Stimulated activated CD8-positive, alpha-beta memory T cell treated with anti-CD3 and anti-CD28 coated beads, Interleukin-7, amount 100 ng/mL, for 4 hours (primary cell): ENCODE measurements at places on chromosomes 4 and X.

- no peak for DNase-seq
These were observed 93.0 kb downstream of the CENPC start for GRCh38 chr4:67452100-67452845.

- no peak for DNase-seq
These were observed 653.2 kb upstream of the GALNT7 start for GRCh38 chr4:172515266-172515879.

- no peak for DNase-seq
These were observed 121.9 kb downstream of the PALLD start for GRCh38 chr4:168618577-168619265.

DNA sequence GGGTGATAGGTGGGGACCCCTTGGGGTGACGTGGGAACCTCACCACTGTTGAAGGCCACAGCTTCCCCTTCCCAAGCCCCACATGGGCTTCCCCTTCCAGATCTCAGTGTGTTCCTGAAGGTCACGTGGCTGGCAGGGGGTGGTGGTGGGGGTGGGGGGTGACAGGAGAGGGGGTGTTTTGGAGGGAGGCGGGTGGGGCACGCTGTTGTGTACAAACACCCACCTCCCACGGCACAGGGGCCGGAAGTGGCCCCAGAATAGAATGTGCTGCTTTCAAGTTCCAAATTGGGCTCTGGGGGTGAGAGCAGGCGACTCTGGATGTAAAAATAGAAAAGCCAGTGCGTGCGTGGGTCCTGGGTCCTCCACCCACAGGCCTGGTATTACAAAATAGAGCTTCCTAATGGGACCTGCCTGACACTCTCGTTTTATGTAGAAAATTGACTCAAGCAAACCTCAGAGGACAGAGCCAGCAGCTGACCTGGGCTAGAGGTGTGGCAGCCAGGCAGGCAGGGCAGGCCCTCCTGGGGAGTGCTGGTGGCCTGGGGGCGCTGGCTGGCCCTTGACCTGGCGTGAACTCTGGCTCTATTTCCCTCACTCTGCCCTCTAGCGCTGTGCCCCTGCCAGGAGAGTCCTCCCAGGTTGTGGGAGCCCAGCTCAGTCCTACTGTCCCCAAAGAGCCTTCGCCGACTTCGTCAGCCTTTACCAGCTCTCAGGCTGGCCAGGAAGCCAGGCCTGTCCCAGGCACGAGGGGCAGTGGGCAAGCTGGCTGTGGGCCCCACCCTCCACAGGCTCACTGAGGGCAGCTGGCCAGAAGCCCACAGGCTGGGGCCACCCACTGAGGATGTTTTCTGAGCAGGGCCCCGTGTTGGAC is 5.4 kb upstream of the SH3BP2 start:
- peak; percentile 75 for DNase-seq

- DNase-seq = no peak
These were observed 38.0 kb downstream of the PCGF3 start for GRCh38 chr4:743463-744211.

- DNase-seq = no peak
These were observed 18.1 kb downstream of the TMEM154 start for GRCh38 chr4:152661649-152662048.

DNA sequence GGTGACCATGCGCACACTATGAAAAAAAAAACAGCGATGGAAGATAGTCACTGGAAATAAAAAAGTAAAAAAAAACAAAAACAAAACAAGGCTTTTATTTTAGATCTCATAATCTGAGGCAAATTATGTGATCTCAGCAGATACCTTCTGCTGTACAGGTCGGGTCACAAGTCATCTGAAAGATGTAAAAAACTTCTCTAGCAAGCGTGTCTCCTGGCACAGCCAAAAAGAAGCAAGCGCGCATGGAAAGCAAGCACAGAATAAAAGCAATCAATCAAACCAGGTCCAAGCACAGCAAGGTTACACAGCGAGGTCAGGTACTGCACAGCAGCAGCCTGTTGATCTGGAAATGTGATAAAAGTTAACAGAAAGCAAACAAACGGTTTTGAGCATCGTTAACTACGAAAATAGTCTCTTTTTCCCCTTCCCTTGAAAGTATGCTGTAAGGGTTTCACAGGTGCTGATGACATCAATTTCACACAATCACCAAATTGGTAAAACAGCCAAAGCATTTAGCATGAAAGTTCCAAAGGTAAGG is 79.3 kb upstream of the MTNR1A start:
- no peak for DNase-seq

DNA sequence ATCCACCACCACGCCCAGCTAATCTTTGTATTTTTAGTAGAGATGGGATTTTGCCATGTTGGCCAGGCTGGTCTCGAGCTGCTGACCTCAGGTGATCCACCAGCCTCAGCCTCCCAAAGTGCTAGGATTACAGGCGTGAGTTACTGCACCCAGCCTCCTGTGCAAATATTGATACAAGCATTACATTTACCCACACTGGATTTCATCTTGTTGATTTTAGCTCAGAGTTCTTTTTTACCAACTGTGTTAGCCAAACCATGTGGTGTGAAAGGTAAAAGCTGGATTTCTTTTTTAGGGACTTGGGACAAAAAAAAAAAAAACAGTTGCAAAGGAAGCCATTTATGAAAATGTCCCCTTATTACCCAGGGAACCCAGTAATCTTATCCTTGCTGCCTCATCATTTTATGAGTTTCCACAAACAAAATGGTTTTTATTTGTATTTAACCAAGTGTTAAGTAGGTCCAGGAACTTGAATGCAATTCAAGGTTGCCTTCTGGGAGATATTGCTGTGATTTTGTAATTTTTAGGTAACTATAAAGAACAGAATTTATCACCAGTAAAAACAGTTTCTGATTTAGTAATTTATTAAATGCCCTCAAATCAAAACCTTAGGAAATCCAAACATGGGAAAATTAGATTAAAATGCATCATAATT is 202.5 kb downstream of the PALLD start:
- no peak for DNase-seq

GRCh38 chr4:160631044-160631443 is 1528.2 kb downstream of the RAPGEF2 start:
- no peak for DNase-seq
